ENCODE measurements at places on chromosomes 2 and 18.

- DNase-seq: no peak
Measured at GRCh38 chr2:50492477-50492851, 539.5 kb downstream of the NRXN1 start.

- no peak for DNase-seq
Measured at GRCh38 chr2:69376403-69376802, 10.6 kb downstream of the GFPT1 start.

- DNase-seq: no peak
Measured at GRCh38 chr18:5726011-5726410, 169.3 kb downstream of the TMEM200C start.

DNA sequence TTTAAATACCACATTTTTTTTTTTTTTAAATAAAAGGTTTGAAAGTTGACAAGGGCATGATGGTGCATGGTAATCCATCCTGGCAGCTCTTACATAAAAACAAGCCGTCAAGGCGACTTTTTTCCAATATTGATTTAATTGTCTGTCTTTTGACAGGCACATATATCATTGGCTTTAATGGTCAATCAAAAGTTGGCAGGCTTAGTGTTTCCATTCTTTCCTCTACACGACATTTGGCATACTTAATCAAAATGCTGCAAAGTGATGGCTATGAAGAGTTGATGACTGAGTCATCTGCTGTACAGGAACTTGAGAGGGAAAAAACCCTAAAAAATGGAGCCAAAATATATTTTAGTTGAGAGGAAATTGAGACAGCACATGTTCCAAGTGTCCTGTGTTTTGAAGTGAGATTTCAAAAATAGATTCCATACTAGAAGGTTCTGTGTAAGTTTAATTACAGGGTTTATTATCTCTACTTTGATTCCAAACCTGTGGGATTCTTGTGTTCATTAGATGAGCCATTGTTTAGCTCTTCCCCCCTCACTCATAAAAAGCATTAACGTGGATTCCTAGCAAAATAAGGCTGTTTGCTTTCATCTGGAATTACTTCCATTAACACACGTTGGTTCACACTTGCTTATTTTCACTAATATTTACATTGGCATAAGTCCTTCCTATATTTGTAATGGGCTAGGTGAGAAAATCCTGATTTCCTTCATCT lies 3.2 kb downstream of the TSHZ1 start:
- no peak for DNase-seq

DNA sequence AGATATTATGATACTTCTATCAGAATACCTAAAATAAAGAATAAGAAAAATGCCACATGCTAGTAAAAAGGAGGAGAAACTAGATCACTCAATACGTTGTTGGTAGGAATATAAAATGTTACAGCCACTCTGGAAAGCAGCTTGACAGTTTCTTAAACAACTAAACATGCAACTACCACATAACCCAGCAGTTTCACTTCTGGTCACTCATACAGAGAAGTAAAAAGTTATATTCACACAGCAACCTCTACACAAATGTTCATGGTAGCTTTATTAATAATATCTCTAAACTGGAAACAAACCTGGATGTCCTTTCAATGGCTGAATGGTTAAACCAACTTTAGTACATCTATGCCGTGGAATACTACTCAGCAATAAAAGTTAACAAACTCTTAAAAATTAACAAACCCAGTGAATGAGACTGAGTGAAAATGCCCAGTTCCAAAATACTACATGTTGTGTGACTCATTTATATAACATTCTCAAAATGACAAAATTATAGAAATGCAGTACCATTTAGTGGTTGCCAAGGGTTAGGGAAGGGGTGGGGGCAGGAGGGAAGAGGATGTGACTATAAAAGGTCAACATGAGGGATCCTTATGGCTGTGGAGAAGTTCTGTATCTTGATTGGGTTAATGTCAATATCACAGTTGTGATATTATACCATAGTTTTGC lies 124.1 kb downstream of the MMADHC start:
- DNase-seq: no peak

DNA sequence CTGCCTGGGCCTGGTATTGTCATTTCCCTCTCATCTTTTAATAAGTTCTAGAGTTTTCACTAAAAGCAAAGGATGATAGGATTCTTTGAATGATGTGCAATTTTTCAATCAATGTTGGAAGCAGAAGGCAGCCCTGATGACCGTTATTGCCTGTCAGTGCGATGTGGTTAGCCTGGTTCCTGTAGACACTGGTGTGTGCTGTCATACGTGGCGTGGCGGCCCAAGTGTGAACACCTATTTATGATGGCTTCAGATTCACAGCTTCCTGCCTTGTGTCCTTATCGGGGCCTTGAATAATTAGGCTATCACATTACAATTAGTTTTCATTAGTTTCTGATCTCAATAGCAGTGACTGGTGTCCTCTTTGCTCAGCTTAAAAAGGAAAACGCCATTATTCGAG lies 218.5 kb downstream of the TPGS2 start:
- no peak for DNase-seq

DNA sequence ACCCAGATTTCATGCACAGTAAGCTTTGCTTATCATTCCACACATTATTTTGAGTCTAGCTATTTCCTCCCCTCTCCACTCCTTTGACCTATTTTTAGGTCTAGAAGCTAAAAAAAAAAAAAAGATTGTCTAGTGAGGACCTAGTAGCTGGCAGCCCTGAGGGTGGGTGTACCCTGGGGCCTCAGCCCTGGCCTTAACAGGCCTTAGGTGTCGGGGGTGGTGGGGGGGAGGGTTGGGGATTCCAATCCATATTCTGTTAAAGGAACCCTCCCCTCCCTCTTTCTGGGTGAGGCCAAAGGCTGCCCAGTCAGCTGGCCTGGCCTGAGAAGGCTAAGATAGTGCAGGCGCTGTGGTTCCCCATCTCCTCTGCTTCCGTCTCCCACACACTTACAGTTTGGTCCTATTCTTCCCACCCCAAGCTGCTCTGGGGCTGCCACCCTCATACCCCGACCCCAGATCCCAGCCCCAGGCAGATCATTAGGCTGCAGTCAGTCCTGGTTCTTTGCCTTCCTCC lies 65.5 kb upstream of the HK2 start:
- DNase-seq: no peak

DNA sequence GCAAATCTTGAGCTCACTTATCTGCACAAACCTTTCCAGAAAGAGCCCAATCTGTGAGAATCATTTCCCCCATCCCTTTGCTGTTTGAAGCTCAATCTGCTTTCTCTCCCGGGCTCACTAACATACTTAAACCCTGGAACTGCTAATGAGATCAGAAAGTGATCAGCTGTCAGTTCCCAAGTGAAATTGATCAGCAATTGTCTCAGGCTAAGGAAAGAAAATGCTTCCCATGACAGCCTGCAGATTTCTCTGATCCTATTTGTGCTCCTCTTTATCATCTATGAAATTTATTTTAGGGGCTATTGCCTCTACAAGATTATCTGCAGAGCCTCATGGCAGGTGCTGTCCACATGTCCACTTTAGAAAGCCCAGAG lies 239.0 kb upstream of the CXCR4 start:
- DNase-seq: no peak

- DNase-seq: no peak
Measured at GRCh38 chr18:58046794-58047555, 2.9 kb downstream of the NEDD4L start.

GRCh38 chr18:24553571-24554285 lies 93.3 kb downstream of the HRH4 start:
- no peak for DNase-seq

DNA sequence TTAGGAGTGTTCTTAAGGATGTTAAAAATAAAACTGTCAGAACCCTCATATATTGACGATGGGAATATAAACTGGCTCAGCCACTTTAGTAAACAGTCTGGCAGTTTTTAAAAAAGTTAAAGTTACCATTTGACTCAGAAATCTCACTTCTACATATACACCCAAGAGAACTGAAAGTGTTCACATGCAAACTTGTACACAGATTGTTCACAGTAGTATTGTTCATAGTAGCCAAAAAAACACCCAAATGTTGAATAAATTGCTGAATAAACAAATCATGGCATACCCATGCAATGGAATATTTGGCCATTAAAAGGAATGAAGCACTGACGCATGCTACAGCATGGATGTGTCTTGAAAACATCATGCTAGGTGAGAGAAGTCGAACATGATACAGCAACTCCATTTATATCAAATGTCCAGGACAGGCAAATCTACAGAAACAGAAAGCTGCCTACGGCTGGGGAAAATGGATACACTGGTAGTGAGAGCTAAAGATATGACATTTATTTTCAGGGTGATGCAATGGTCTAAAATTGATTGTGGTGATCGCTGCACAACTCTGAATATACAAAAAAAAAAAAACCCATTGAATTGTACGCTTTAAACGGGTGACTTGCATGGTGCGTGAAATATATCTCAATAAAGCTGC lies 10.1 kb downstream of the RPL31 start:
- no peak for DNase-seq

DNA sequence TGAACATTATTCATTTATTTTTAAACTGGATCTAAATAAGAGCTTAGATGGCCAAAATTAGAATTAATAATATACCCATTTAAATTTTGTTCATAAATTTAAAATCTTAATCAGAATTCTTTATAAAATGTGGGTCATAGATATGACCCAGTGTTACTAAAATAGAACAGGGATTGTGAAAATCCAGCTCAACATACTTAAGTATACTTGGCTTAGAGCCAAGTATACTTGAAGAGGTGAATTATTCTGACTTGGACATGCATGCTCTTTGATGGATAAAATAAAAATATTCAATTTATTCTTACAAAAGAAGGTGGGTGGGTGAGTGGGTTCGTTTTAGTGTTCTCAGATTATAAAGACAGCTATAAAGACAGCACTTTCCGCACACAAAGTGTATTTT lies 70.7 kb downstream of the SPOPL start:
- no peak for DNase-seq

DNA sequence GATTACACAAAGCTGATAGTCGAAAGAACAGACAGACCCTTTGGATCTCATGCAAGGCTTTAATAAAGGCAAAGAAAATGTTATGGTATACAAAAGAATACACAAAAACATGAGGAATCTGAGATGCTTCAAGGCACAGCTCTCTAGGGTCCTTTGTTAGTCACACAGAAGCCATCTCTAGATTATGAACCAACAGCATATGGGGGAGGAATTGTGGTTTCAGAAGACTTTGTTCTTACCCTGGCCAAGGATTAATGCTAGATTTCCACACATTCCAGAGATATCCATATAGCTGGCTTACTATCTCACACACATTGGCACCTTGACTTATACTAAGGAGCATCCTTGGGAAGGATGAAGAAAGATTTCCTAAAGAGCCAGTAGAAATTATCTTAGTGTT lies 206.1 kb downstream of the GULP1 start:
- no peak for DNase-seq

DNA sequence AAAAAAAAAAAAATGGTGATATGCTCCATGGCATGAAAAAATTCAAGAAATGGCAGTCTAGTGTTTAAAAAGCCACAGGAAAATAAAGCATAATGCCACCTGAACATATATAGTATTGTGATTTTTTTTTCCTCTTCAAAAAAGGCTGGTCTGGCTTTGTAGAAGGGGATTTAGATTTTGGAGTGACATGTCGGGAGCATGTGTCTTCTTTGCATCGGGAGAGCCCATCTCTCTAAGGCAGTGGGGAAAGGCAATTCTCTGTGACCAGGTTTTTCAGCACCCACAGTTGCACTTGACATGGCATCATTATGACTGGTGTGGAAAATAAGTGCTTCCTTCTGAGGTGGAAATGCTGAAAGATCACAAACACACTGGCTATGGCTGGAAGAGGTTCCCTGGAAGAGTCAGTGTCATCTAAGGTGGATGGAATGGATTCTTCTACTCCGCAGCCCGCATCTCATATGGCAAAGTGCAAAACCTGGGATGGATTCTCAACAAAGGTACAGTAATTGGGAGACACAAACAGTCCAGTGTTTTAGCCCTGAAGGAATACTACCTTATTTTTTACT lies 172.5 kb downstream of the AGAP1 start:
- no peak for DNase-seq
